ENCODE measurements at places on chromosomes 2 and 18. TPM values are rescaled to one million over a fixed set of nuclear protein-coding genes. Genes with fewer than 3 reads are reported as not detected.

- H3K4me3 ChIP-seq = no peak overlapping the region
- H3K4me1 ChIP-seq = peaks cover 14% of the 10 kb centered on the region
- H3K27me3 ChIP-seq = no peaks in the 10 kb centered on the region
- no peak overlapping the region for H3K27ac ChIP-seq
Observed at GRCh38 chr2:40388161-40388560, 63.7 kb downstream of the SLC8A1 start.

Gene BCL11A
- not detected for total RNA-seq

- DNase-seq = peak; percentile 42
- H3K27me3 ChIP-seq = peaks cover 95% of the 10 kb centered on the region
- no peak overlapping the region for H3K27ac ChIP-seq
- H3K4me1 ChIP-seq = peaks cover 4% of the 10 kb centered on the region
Observed at GRCh38 chr2:15733867-15734673, 142.4 kb downstream of the DDX1 start.

Gene SALL3
- not detected for total RNA-seq

Gene LYG2
- not detected for total RNA-seq

DNA sequence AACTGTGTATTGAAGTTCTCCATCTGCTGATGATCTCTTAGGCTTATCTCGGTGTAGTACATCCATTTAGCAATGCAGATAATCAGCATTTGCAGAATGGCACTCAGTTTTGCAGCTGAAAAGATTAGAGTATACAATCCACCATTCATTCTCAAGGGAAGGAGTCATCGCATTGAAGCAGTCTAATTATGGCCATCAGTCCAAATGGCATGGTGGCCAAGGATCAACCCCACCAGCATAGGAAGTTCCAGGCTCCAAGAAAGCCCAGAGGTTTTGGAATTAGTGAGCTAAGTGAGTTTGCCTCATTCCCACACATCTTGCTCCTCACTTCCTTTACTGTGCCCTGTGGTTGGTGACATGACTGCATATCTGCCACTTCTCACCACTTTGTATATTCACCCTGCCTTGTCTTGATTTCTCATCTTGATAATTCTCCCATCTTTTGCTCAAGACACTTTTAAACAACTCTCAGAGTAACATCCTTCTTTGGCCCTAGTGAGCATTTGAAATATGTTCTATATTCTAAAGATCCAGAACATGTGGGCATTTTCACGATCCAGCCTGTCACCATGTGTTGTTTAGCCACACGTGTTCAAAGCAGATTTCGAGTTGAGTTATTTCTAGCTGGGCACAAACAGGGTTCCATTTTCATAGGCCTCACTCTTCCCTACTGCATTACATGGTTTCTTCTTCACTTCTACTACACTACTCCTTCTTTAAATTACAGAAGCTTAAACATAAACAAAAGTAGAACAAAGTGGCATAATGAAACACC, 1119.8 kb downstream of the TSN start:
- no peaks in the 10 kb centered on the region for H3K27me3 ChIP-seq
- no peaks in the 10 kb centered on the region for H3K4me1 ChIP-seq
- no peak overlapping the region for H3K4me3 ChIP-seq
- DNase-seq = no peak
- H3K36me3 ChIP-seq = no peaks in the 10 kb centered on the region
- H3K27ac ChIP-seq = no peak overlapping the region

- no peaks in the 10 kb centered on the region for H3K27me3 ChIP-seq
- DNase-seq = no peak
- no peaks in the 10 kb centered on the region for H3K4me1 ChIP-seq
- no peak overlapping the region for H3K27ac ChIP-seq
Observed at GRCh38 chr2:205764270-205764746, 82.0 kb downstream of the NRP2 start.

Gene ANKRD62
- 0.20 TPM for total RNA-seq

Gene ANKRD30BL
- not detected for total RNA-seq

- H3K27me3 ChIP-seq = no peaks in the 10 kb centered on the region
- no peaks in the 10 kb centered on the region for H3K4me1 ChIP-seq
Observed at GRCh38 chr2:109528811-109529501, 84.8 kb downstream of the SEPTIN10 start.

DNA sequence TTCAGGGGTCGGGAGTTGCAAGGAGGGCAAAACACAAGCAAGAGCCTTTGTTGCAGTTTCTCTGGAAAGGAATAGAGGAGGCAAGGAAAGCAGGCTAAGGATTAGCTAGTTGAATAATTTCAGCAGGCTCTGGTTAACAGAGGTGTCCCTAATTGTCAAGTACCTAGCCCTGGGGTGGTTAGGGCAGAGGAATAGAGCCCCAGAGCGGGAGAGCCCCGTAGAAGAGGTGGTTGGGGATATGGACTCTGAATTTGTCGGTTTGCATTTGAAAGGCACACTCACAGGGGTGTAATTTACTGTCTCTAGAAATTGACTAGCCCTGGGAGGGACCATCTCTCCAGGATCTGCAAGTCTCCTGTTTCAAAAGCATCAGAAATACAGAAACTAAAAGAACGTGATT, 1030.2 kb downstream of the TMEM182 start:
- no peak overlapping the region for H3K27ac ChIP-seq
- no peaks in the 10 kb centered on the region for H3K27me3 ChIP-seq
- H3K4me1 ChIP-seq = no peaks in the 10 kb centered on the region
- no peak for DNase-seq
- H3K36me3 ChIP-seq = no peaks in the 10 kb centered on the region

Gene PCARE
- total RNA-seq = not detected

DNA sequence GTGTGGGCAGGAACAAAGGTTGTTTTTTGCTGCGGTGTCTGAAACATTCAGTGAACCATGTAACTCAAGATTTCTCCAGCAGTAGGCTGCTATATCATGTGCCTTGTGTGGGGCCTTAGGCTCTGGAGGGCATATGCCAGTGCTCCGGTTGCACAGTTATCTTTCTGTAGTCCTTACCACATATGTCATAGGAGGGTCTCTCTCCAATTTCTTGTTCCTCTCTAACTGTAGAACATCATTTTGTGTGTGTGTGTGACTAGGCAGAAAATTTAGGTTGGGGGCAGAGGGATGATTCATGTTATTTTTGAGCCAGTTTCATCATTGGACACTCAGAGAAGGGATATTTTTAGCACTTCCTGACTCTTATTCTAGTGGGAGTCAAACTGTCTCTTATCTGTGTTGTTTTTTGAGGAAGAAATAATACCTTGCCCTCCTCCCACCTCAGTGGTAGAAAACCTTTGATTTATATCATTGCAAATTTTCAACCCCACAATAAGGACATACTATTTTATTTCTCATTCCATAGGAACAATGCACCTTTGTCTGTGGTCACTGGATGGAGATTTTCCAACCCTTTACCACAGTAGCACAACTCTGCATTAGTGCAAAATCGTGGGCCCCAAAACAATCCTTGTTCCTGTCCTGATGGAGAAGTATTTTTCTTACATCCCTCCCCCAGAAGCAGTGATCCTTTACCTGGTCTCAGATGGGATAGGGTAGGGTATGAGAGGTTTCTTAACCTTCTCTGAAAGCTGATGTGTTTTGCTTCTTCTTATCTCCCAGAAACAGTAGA, 113.9 kb downstream of the CCDC74A start:
- H3K4me1 ChIP-seq = no peaks in the 10 kb centered on the region
- H3K4me3 ChIP-seq = no peak overlapping the region
- no peak for DNase-seq
- no peaks in the 10 kb centered on the region for H3K36me3 ChIP-seq
- H3K27ac ChIP-seq = no peak overlapping the region
- 0 out of 2 replicates have a peak, but pooled peaks cover 7% of the 10 kb centered on the region for H3K27me3 ChIP-seq

DNA sequence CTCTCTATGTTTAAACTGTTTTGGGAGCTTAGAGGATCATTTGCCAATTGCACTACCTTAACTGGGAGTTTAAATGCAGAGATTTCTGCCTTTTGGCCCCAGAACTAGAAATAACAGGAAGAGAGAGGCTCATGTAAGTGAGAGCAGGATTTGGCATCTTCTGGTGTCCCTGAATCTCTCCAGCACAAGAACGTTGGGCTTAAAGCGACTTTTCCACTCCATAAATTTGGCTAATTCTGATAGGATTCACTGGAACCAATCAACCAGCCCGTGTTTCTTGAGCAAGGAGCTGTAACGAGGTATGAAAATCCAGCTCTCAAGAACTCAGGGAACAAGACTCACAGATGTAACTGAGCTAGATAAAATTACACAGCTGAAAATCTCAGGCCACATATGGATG, 181.0 kb downstream of the C1D start:
- H3K27me3 ChIP-seq = no peaks in the 10 kb centered on the region
- no peaks in the 10 kb centered on the region for H3K36me3 ChIP-seq
- no peak overlapping the region for H3K27ac ChIP-seq
- no peaks in the 10 kb centered on the region for H3K4me1 ChIP-seq

Gene C2orf78
- not detected for total RNA-seq

Gene RUFY4
- not detected for total RNA-seq

Data from PC-9 (cell line).